ENCODE measurements at places on chromosomes 11 and 22.

GRCh38 chr11:23570828-23571227, 710.6 kb upstream of the CCDC179 start:
- DNase-seq, result no peak

DNA sequence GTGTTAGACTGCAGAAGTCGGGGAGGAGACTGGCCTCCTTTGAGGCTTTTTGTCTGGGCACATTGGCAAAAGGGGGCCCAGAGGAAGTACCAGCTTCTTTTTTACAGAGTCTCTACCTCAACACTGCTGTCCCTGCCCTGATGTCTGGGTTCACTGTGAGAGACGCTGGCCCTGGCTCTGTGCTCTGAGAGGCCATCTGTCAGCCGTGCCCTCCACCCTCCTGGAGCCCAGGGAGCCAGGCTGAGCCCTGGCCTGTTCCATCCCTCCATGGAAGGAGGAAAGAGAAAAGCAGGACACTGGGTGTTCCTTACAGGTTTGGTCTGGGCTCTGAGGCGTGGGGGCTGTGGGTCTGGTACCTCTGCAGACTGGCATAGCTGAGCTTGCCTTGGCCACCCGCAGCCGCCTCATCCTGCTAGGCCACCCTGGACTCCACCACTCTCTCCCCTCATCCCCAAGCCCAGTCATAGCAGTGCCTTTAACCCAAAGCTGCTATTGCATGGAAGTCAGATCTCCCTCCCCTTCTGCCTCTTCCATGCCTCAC, 105.5 kb upstream of the PARVA start:
- no peak for DNase-seq

DNA sequence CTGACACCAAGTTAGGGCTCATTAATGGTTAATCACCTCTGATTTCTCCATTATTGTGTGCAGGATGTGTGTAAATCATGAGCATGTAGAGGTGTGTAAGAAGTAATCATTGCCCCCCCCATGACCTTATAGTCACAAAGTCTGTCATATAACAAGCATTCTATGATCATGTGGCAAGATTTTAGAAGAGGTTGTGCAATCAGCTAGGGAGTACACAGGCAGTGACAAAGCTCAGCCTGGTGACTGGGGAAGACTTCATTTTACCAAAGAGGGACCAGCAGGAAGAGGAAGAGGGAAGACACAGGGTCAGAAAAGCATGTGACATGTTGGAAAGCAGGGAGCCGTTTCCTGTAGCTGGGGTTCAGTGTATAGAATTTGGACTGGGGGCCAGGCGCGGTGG, 176.5 kb upstream of the LARGE1 start:
- DNase-seq, result no peak

DNA sequence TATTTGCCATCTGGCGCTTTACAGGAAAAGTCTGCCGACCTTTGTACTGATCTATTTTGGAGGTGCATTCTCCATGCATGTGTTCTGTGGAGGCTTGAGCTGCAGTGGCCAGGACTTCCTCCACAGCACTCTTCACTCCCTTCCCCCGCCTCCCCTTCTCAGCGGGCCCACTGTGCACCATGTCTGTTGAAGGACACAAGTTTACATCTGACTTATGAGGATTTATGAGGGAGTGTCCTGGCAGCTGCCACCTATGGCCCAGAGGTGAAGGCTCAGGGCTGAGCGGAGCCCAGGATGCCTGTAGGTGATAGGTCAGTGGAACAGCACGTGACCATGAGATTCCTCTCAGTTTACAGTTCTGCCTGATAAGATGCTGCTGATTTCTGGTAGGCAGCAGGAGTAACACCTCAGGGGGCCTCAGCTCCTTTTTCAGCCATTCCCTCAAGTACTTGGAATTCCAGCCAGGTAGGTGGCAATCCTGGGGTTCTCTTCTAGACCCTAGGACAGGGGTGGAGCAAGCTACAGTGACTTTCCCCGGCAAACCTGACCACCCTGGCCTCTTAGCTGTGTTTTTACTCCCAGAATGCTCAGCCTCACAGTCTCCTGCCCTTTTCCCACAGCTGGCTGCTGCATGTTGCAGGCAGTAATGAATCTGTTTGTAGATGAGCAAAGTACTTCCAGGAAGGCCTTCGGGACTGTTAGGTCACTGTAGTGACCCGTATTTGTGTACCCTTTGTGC, 59.9 kb downstream of the PPFIBP2 start:
- DNase-seq, result no peak

- DNase-seq, result no peak
Observed at GRCh38 chr22:49530671-49531367, 296.9 kb downstream of the BRD1 start.

DNA sequence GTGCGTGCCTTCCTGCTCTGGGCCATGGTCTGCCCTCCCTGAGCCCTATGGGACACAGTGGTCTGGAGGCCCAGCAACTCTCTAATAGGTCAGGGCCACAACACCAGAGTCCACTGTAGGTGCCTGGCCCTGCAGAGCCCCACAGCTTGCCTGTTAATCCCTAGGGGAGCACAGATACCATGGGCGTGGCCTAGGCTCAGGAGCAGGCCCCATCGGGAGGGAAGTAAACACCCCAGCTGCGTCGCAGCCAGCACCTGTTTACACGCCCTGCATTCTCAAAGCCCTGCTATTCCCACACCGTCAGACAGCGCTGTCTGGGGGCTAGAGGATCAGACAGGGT, 2.5 kb downstream of the KCTD17 start:
- DNase-seq, result no peak

- peak; percentile 71 for DNase-seq
Observed at GRCh38 chr11:61815790-61816735, 740 bp downstream of the FADS1 start.

GRCh38 chr22:39712751-39713525, 142.4 kb downstream of the CACNA1I start:
- DNase-seq, result no peak

- no peak for DNase-seq
Observed at GRCh38 chr11:2074266-2074825, 64.8 kb downstream of the IGF2 start.

DNA sequence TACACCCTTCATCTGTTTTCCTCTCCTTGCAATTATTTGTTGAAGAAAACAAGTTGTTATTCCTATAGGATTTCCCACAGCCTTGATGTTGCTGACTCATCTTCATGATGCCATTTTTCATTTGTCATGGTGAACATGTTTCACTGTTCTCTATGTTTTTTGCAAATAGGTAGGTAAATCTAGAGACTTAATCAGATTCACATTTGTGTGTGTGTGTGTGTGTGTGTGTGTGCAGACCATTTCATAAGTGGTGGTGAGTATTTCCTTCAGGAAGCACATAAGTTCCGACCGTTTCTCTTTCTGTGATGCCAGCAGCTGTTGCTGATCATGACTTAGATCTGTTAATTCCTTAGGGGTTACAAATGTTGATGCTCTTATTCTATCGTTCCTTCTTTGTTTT, 80.3 kb upstream of the IZUMO1R start:
- no peak for DNase-seq

- no peak for DNase-seq
Observed at GRCh38 chr22:34105461-34106062, 185.3 kb upstream of the LARGE1 start.

GRCh38 chr11:70734911-70735310, 336.6 kb downstream of the CTTN start:
- DNase-seq, result no peak

DNA sequence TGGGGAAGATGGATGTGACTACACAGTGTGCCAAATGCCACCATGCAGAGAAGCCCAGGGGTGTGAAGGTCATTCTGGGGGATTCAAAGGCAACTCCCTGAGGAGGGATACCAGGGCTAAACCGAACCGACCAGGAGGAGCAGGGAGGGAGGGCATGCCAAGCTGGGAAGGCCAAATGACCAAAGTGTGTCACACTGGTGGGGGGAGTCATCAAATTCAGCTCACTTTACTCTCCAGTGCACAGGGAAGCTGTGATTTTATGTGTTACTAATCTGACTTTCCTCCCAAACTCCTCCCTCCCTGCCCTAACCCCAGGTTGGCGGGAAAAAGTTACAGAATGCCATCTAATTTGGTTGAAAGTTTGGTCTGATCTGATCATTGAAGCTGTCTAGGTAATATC, 29.7 kb upstream of the TSKU start:
- no peak for DNase-seq

DNA sequence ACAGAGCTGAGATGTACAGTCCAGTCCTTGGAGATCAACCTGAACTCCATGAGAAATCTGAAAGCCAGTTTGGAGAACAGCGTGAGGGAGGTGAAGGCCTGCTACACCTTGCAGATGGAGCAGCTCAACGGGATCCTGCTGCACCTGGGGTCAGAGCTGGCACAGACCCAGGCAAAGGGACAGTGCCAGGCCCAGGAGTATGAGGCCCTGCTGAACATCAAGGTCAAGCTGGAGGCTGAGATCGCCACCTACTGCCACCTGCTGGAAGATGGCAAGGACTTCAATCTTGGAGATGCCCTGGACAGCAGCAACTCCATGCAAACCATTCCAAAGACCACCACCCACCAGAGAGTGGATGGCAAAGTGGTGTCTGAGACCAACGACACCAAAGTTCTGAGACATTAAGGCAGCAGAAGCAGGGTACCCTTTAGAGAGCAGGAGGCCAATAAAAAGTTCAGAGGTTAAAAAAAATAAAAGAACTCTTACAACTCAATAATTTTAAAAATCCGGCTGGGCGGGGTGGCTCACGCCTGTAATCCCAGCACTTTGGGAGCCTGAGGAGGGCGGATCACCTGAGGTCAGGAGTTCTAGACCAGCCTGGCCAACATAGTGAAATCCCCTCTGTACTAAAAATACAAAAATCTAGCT, 69.9 kb upstream of the RTL6 start:
- no peak for DNase-seq

DNA sequence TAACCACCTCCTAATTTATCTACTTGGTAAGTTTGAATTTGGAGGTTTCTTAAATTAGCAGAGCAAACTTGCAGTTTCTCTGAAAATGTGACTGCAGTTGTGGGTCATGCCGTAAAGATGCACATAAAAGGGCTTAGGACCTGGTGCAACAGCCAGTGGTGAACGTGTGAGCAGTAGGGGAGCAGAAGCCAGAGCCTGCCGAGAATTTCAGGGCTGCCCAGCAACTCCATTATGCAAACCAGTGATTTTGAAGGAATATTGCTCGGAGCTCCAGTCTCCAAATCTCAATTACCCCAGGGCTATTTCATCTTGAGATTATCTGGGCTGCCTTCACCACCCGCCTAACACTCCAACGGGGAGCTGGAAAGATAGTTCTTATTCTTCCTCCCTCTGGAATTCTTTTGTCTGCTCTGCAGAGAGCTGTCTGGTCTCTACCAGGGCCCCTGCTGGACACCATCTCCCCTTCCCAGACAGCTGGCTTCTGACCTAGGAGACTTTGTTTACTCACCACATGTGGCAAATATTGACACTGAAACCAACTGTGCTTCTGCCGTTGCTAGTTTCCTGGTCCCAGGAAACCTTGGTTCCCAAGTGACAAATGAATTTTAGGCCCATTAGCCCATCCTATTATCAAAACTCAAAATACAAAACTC, 93.9 kb downstream of the DSCAML1 start:
- DNase-seq, result no peak

- no peak for DNase-seq
Observed at GRCh38 chr11:67211656-67212436, 54.4 kb upstream of the GRK2 start.

DNA sequence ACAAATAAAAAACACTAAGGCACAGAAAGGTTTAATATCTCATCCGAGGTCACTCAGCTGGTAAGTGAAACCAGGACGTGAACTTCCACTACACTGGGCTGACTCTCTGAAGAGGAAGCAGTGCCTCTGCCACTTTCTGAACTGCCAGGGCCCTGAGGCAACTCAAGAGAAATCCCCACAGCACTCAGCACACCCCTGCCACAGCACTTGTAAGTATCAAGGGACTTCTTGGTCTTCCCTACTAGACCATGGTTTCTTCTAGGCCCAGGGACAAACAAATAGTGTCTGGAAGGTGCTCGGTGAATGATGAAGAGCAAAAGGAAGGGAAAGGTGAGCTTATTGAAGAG, 49.7 kb downstream of the RPL27A start:
- DNase-seq, result no peak

GRCh38 chr11:100328626-100329340, 358.3 kb upstream of the ARHGAP42 start:
- DNase-seq, result no peak

DNA sequence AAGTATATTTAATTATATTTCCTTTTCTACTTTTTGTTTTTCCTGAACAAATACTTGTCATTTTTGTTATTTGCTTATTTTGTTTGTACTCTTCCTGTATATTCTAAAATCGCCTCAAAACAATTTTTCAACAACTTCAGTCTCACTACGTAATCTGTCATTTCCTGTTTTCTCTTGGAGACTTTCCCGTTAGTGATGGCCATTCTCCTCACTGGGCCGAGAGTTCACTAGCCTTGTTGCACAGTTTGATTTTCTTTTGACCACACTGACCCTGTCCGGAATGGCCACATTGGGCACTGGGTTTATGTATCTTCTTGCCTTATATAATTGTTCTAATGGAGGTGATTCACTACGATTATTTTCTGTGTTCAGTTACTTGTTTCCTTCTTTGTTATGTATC, 726.1 kb downstream of the FAM181B start:
- DNase-seq, result no peak

GRCh38 chr11:117717485-117718314, 79.3 kb downstream of the DSCAML1 start:
- DNase-seq, result no peak

DNA sequence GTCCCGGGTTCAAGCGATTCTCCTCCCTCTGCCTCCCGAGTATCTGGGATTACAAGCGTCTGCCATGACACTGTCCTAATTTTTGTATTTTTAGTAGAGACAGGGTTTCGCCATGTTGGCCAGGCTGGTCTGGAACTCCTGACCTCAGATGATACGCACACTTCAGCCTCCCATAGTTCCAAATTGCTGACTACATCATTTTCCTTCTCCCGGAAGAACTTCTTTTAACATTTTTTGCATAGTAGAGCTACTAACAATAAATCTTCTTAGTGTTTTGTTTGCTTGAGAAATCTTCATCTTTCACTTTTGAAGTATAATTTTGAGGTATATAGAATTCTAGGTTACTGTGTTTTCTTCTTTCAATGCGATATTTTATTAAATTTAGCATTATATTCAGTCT, 1415.1 kb upstream of the RAG2 start:
- DNase-seq, result no peak

DNA sequence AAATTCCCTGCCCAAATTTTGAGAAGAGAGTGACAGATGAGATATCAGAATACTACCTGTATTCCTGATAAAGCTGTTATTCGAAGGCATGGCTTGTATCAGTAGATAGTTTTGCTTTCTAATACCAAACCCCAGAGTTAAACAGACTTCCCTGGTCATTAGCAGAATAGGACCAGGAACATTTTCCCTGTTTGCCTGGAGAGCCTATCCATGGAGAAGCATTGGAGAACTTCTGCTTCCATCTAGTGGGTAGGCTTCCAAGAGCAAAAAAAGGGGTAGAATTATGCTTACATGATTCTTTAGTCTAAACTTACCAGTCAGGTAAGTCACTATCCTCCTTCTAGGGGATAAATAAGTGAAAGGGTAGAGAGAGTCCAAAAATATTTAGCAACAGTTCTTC, 14.2 kb downstream of the PDE3B start:
- no peak for DNase-seq
